Activated T-helper 9 cell treated with anti-CD3 and anti-CD28 coated beads, Interleukin-2, amount 50 U/mL, for 16 hours (primary cell): ENCODE measurements at places on chromosomes 2 and 18.

GRCh38 chr2:231523451-231524285 lies 6.6 kb downstream of the NMUR1 start:
- no peak for DNase-seq

- DNase-seq, result no peak
Observed at GRCh38 chr18:12423820-12424219, 16.1 kb downstream of the PRELID3A start.

GRCh38 chr2:104028061-104028460 lies 825.9 kb upstream of the POU3F3 start:
- DNase-seq, result no peak

GRCh38 chr2:172701250-172701649 lies 34.4 kb upstream of the RAPGEF4 start:
- no peak for DNase-seq

GRCh38 chr2:239379641-239380170 lies 21.1 kb downstream of the HDAC4 start:
- no peak for DNase-seq

- no peak for DNase-seq
Observed at GRCh38 chr2:128573531-128573930, 254.9 kb upstream of the HS6ST1 start.
